ENCODE measurements at places on chromosomes 6 and 20. TPM values are rescaled to one million over a fixed set of nuclear protein-coding genes. Genes with fewer than 3 reads are reported as not detected.

GRCh38 chr6:45509426-45509825 is 131.7 kb upstream of the SUPT3H start:
- no peak for DNase-seq

DNA sequence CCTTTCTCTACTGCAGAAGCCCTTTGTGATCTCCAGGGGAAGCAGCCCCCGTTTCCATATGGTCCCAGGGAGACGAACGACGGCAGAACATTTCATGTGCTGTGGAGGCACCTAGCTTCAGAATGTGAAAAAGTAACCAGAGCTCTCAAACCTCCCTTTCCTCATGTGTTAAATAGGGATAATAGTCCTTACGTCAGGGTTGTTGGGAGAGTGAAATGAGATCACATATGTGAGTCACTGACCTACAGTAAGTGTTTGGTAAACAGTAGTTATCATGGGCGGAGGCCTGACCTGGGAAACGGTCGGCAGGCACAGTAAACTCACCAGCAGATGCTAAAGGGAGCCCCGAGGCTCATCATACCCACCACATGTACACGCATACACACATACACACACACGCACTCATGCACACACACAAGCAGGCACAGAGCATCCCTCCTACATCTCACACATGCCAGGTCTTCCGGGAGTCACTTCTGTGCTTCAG is 89.7 kb downstream of the LY86 start:
- DNase-seq = no peak

DNA sequence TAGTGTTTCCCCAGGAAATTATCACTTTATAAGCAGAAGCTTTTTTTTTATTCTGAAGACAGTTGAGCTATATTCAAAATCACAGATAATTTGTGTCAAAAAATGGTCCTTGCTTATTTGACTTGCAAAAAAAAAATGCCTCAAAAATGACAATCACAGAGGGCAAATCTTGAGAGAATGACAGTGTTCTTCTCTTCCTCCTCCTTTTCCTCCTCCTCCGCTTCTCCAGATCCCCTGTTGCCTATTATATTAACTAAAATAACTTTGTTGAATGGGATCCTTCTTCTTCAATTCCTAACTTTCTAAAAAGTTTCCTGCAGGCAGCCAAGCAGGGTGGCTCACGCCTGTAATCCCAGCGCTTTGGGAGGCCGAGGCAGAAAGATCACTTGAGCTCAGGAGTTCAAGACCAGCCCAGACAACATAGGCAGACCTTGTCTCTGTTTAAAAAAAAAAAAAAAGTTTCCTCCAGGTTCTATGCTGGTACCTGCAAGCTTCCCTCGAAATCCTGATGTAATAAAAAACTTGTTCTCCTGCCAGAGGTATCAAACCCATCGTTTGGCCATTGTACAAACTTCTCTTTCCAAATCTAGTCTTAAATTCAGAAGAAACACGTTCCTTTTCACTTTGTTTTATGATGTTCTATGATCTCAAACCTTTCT is 128.6 kb downstream of the IPCEF1 start:
- DNase-seq = no peak

- DNase-seq = no peak
These were observed 217.0 kb downstream of the TBX18 start for GRCh38 chr6:84547341-84547801.

DNA sequence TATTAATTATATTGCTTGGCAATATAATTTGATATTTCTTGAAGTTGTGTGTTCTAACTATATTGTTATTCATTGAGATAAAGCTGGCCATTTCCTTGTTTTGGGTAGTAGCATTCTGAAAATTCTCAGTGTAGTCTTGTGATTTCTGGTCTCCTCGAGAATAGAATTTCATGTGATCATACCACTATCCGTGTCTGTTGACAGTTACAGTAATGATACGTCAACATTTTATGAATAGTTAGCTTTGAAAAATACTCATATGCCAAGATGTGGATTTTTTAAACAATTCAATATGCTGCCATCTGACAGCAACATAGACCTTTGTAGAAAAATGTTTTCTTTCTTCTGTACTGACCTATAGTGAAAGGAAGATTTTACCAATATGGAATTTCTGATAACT is 723.7 kb upstream of the SLC35B3 start:
- DNase-seq = no peak

GRCh38 chr20:25543068-25543467 is 42.3 kb downstream of the NINL start:
- DNase-seq = no peak

DNA sequence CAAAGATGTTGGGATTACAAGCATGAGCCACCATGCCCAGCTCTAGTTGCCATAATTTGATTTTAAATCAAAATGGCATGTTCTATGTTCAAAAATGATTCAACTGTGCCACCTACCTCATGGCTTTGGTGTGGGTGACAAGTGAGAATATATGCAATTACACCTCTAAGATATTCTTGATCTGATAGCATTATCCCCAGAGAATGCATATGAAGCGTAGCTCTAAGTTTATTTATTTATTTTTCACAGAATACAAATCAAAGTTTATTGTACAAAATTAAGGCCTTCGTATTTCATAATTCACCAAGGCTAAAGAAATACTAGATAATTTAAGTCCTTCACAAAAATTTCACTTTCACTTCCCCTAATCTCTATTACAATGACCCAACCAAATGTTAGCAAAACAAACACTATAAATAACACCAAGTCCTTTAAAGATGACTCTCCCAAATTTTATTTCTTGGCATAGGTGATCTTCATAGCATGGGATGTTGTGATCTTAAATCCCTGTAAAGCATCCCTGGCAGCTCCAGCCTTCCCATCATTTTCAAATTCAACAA is 205.9 kb upstream of the TAB2 start:
- DNase-seq = no peak

DNA sequence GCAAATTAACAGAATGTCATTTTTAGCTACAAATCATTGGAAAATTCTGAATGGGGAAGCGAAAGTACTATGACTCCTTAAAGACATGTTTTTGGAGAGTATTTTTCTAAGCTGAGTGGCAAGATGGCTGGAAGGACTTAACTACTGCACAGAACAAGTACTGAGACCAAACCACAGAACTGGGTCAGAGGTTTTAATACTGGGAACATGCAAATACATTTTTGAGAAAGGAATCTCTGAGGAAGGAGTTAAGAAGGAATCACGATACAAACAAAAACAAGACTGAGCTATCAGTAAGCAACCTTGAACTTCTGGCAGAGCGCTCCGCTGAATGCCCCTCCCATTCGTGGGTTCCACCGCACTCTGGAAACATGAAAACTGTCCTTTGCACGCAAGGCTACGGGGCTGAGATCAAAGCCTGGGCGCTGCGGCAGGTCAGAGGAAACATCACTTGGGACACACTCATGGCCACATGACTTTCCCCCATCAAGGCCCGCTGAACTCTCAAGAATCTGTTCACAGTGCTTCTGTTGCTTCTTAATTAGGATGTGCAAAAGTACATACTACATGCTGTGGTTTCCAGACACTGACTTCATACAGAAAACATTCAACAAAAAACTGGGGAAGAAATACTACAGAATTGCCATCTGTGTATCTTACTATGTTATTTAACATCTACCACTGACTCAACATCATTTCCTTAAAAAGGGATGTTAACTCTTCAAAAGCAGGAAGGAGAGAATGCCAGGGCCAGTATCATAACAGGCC is 27.8 kb downstream of the SLC23A2 start:
- DNase-seq = no peak

DNA sequence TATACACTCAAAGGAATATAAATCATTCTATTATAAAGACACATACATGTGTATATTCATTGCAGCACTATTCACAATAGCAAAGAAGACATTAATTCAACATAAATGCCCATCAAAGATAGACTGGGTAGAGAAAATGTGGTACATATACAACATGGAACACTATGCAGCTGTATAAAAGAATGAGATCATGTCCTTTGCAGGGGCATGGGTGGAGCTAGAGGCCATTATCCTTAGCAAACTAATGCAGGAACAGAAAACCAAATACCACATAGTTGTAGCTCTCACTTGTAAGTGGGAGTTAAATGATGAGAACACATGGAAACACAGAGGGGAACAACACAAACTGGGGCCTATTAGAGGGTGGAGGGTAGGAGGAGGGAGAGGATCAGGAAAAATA is 121.0 kb upstream of the LOC128125822 start:
- DNase-seq = no peak

GRCh38 chr6:163536770-163537169 is 122.3 kb downstream of the QKI start:
- no peak for DNase-seq

DNA sequence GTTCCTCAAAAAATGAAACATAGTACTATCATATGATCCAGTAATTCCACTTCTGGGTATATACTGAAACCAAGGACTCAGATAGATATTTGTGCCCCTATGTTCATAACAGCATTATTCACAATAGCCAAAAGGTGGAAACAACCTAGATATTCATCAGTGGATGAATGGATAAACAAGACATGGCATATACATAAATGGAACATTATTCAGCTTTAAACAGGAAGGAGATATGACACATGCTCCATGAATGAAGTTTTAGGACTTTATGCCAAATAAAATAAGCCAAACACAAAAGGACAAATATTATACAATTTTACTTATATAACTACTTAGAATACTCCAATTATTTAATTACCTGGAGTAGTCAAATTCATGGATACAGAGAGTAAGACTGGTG is 16.4 kb downstream of the PLCB1 start:
- no peak for DNase-seq

DNA sequence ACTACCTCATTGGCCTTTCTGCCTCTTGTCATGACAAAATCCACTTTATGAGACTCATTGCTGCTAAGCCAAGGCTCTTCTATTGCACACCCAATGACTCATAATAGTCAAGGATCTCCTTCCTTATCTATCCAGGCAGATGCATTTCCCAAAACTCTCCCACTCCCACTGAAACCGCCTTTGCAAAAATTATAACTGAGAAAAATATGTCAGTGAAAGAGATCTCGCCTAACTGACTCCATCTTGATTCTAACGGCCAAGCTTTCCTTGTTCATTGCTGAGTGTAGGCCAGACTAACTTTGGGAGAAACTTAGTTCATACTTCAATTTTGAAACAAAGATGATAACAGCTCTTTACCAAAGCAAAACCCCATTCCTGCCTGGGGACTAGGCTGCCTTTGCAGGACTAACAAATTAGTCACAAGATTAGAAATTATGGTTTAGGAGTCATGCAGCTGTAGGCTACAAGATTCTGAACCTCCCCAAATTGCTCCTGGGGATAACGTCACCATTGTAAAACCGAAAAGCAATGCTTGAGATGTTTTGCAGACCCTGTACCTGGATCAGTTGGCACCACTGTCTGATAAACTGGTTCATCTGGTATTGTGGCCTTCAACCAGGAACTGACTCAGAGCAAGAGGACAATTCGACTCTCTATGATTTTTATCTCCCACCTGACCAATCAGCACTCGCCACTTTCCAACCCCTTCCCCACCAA is 47.1 kb downstream of the HAO1 start:
- DNase-seq = no peak

- DNase-seq = no peak
These were observed 179.8 kb downstream of the CLIC5 start for GRCh38 chr6:45835721-45836437.

DNA sequence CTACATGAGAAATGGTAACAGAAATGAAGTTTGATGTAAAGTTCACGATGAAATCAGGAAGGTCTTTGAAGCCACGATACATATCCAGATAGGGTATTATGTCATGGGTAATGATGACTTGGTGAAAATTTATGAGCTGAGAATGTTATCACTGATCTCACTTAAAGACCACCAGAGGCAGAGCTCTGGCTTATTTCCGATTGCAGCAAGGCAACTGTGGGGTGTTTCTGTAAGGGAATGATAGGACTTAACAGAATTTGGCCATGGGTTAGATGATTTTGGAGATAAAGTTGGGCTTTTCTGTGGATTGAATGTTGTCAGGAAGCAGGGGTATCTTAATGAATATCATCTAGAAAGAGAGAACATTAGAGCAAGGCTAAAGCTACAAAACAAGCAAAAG is 508.4 kb downstream of the HDGFL1 start:
- no peak for DNase-seq

- no peak for DNase-seq
These were observed 205.6 kb downstream of the SYNDIG1 start for GRCh38 chr20:24674921-24675605.

DNA sequence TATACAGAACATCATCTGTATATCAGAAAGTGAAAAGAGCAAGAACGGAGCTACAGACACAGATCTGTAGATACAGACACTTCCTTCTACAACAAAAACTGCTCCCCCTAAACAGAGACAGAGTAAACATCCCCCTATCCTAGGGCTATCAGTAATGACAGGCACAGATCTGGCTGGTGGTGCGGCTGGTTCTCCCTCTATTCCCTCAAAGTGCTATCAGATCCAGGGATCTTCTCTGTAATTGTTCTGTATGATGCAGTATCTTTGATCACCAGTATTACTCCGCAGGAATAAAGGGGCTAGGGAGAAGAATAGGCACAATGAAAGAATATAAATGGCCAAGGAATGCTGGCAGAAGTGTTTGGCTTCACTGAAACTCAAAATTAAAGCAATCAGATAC is 80.7 kb downstream of the SLC23A2 start:
- DNase-seq = no peak

Gene NRN1
- total RNA-seq = not detected

Gene DEFB126
- not detected for total RNA-seq

Gene C6orf118
- 1.9 TPM for total RNA-seq
